ENCODE measurements at places on chromosomes 7 and 10.
A peak's percentile ranks its signal among the peaks of the same experiment; 100 is the strongest.

- no peak for DNase-seq
Observed at GRCh38 chr7:128871050-128871449, 8.4 kb downstream of the ATP6V1F start.

DNA sequence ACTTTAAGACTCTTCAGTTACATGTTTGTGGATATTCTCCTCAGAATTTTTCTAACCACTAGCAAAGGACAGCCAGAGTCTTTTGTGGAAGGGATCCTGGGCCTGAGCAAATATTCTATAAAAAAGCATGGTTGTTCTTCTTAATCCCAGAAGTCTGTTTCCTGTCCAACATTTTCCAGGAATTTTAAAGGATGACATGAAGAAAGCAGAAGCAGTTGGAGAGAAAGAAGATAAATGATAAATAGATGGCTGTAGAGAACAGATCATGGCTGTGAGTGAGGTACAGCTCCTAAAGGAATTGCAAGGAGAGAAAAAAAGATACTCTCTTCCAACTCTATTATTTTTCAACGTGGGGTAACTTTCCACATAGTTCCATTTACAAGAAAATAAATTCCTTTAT lies 91.8 kb upstream of the STEAP4 start:
- no peak for DNase-seq

GRCh38 chr10:110507346-110507745 lies 9.6 kb downstream of the DUSP5 start:
- DNase-seq: peak; percentile 11

DNA sequence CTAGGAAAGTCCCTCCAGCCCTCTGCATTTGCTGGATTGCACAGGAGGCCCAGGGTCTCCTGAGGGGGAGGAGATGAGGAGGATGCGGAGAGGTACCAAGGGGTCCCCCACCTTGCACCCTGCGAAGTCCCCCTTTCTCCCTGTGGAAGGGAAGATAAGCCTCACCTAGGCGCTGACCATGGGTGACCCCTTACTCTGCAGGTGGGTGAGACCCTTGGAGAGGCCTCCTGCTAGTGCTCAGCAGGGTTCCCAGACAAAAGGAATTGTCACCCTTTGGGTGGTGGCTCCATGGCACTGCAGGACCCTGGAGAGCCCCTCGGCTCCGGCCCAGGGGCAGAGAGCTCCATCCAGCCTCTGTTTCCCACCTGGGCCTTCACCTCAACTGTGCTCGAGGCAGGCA lies 107.0 kb upstream of the RET start:
- DNase-seq: no peak

- DNase-seq: peak; percentile 7
Observed at GRCh38 chr7:50359995-50360925, 55.7 kb downstream of the IKZF1 start.

DNA sequence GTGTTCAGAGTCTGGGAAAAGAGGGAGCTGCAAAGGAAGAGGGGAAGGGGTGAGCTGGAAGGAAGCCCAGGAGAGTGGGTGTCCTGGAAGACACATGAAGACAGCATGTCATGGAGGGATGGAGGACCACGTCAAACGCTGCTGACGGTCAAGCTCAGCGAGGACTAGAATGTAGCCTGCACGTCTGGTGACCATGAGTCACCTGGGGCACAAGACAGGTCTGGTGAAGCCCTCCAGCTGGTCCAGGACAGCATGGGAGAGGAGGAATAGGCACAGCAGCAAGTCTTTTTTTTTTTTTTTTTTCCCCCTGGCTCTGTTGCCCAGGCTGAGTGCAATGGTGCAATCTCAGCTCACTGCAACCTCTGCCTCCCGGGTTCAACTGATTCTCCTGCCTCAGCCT lies 19.6 kb upstream of the AMZ1 start:
- peak; percentile 61 for DNase-seq

- DNase-seq: no peak
Observed at GRCh38 chr10:79601939-79602338, 8.8 kb upstream of the SFTPA1 start.

GRCh38 chr7:133253519-133253875 lies 619 bp downstream of the EXOC4 start:
- DNase-seq: peak; percentile 37

- DNase-seq: no peak
Observed at GRCh38 chr10:92062273-92062672, 138.7 kb downstream of the BTAF1 start.

DNA sequence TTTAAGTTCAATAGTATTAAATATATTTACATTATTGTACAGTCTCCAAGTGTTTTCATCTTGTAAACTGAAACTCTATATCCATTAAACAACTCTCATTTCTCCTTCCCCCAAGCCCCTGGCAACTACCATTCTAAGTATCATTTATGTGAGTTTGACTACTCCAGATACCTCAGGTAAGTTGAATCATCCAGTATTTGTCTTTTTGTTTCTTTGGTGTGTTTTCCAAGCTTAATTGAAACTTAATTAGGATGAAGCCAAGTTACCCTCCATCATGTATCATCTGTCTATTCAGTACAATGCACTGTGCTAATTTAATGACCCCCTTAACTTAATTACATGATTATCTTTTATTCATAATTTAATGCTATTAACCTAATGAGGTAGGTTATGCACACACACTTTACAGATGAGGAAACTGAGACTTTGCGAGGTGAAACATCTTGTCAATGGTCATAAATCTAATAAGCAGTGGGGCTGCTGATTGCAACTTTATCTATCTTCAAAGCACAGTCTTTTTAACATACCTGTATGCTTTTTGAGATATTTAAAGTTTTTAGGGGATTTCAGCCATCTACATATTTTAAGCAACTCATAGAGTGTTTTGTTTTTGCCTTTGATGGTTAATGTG lies 663 bp downstream of the MACC1 start:
- DNase-seq: no peak

GRCh38 chr7:151724250-151724915 lies 152.5 kb downstream of the PRKAG2 start:
- DNase-seq: no peak
